Dorsolateral prefrontal cortex (tissue), 122 donors: ENCODE measurements at places on chromosomes 4 and X.

- DNase-seq, result no peak
Observed at GRCh38 chr4:32503241-32503640, 1783.1 kb downstream of the PCDH7 start.

DNA sequence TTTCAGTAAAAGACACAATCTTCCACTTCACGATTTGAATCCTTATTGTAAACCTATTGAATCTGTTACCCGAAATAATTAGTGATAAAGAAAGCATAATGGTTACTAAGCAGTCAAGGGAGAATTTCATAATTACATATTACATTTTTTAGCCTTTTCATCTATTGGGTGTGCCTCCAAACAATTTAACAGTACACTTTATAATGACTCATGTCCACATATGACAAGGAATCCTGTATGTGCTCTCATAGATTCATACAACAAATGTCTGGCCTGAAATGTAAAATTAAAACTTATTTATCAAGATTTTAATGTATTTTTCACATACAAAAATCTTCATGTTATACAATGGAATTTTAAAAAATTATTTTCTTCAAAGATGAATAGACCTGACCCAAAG, 39.4 kb downstream of the PPP3CA start:
- DNase-seq, result no peak

- DNase-seq, result no peak
Observed at GRCh38 chr4:188714907-188715306, 575.7 kb downstream of the TRIML1 start.

GRCh38 chrX:45849261-45849862, 648.7 kb upstream of the DIPK2B start:
- DNase-seq, result no peak

DNA sequence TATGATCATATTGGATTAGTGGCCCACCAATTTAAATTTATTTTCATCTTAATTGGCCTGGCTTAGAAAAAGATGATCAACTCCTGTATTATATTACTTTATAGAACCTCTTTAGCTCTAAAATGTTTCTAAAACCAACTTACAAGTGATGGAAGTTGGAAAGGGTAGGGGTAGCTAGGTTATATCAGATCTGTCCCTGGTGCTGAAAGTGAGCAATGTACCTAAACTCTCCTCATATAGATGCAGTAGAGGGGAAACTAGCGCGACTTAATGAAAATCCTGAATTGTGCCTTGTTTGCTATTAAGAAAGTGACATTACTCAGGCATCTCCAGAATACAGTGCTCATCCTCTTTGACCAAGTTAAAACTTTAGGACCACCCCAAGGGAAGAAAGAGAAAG, 7.5 kb upstream of the PTCHD1 start:
- no peak for DNase-seq

DNA sequence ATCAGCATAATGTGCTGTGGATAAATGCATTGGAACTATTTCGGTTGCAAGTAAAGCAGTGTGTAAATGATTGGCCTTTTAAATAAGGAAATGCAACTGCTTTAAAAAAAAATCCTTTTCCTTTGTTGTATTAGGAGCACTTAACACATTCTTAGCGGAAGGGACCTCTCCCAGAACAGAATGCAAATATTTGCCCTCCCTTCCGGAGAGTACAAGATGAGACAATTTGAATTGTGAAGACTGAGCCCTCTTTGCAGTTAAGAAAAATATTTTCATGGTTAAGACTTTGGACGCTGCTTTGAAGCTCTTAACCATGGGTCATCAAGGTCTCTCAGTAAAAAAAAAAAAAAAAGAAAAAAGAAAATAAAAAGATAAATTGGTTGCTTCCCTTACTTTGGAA, 9.5 kb upstream of the NOX1 start:
- no peak for DNase-seq
